ENCODE measurements at places on chromosomes 12 and 14.

DNA sequence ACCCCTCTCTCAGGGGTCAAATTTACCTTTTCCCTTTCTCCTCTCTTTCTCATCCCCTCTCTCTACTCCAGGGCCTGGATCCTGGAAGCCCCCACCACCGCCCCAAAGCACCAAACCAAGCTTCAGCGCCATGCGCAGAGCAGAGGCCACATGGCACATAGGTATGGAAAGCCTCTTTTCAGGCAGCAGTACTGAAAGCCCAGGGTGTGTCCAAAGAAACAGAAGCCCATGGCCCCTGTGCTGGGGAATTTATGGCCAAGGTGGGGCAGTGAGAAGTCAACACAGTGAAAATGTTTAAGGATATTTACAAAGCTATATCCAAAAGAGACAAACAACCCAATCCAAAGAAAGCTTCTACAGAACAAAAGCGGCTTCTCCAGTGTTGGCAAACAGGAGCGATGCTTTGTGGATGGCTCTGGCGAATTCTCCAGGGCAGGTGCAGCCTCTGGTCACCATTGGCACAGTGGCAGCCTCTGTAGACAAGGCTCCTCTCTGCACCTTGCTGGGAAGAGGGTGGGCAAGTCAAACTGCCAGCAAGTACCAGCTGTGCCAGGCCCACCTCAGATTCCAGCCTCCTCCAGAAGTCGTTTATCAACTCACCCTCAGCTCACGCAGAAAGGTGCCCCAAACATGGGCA is 4.7 kb upstream of the CPNE6 start:
- no peak for DNase-seq
- no peaks in the 10 kb centered on the region for H3K4me1 ChIP-seq
- no peaks in the 10 kb centered on the region for H3K36me3 ChIP-seq
- H3K27ac ChIP-seq = no peak overlapping the region

DNA sequence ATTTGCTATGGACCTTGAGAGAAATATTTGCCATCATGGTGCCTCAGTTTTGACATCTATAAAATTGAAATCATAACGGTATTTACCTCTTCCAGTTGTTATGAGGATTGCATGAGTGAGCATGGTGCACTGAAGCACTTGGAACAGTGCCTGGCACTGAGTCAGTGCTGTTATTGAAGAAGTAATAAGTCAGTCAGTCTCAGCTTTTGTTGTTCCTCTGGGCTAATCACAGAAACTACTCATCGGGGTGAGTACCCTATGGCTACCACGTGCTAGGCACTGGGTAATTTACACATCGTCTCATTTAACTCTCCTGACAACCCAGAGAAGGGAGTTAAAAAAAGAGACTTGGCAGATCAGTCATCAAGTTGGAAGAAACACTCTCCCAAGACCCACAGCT is 159.5 kb upstream of the NRXN3 start:
- no peak for DNase-seq
- H3K4me1 ChIP-seq = no peaks in the 10 kb centered on the region
- H3K27ac ChIP-seq = no peak overlapping the region
- H3K27me3 ChIP-seq = no peaks in the 10 kb centered on the region
- no peak overlapping the region for H3K4me3 ChIP-seq

- H3K4me1 ChIP-seq = no peaks in the 10 kb centered on the region
- no peak overlapping the region for H3K4me3 ChIP-seq
- peak; percentile 45 for DNase-seq
- H3K27ac ChIP-seq = no peak overlapping the region
Observed at GRCh38 chr14:50954811-50955372, 10.6 kb upstream of the PYGL start.

GRCh38 chr14:59424341-59425071 is 40.7 kb downstream of the GPR135 start:
- no peak overlapping the region for H3K4me3 ChIP-seq
- H3K36me3 ChIP-seq = no peaks in the 10 kb centered on the region
- no peaks in the 10 kb centered on the region for H3K4me1 ChIP-seq
- no peaks in the 10 kb centered on the region for H3K27me3 ChIP-seq
- H3K27ac ChIP-seq = no peak overlapping the region

DNA sequence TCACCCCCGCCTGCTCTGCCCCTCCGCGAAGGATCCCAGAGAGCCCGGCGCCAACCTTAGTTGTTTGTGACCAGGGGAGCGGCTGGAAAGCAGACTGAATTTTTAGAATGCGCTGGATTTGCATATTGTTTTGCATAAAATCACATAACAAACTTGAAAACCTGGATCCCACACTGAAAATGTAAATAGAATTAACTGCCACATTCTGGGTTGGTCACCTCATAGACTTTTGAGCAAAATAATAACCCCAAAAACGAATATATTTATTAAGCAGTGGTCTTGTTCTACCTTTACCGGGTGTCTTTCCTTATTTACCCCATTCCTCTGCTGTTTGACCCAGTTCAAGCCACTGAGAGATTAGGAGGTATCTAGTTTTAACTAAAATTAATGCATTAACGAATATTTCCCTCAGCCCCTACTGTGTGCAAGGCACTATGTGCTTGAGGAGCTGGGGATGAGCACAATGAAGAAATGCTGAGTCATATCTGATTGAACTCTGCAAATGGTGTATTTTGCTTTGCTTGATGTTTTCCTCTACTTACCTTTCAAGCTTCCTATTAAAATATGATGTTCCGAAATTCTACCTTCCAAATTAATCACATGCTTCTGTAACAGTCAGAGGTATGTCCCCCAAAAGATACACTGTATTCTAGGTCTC is 438 bp upstream of the EGLN3 start:
- H3K27me3 ChIP-seq = peaks cover 13% of the 10 kb centered on the region
- no peak for DNase-seq
- no peaks in the 10 kb centered on the region for H3K4me1 ChIP-seq
- H3K27ac ChIP-seq = no peak overlapping the region

GRCh38 chr12:2020511-2020910 is 16.3 kb upstream of the DCP1B start:
- no peak for DNase-seq
- H3K4me3 ChIP-seq = no peak overlapping the region
- H3K27me3 ChIP-seq = no peaks in the 10 kb centered on the region
- no peaks in the 10 kb centered on the region for H3K4me1 ChIP-seq
- H3K36me3 ChIP-seq = no peaks in the 10 kb centered on the region
- H3K27ac ChIP-seq = no peak overlapping the region

- no peak overlapping the region for H3K4me3 ChIP-seq
- H3K27me3 ChIP-seq = no peaks in the 10 kb centered on the region
Observed at GRCh38 chr12:95054206-95054605, 19.2 kb downstream of the NR2C1 start.

DNA sequence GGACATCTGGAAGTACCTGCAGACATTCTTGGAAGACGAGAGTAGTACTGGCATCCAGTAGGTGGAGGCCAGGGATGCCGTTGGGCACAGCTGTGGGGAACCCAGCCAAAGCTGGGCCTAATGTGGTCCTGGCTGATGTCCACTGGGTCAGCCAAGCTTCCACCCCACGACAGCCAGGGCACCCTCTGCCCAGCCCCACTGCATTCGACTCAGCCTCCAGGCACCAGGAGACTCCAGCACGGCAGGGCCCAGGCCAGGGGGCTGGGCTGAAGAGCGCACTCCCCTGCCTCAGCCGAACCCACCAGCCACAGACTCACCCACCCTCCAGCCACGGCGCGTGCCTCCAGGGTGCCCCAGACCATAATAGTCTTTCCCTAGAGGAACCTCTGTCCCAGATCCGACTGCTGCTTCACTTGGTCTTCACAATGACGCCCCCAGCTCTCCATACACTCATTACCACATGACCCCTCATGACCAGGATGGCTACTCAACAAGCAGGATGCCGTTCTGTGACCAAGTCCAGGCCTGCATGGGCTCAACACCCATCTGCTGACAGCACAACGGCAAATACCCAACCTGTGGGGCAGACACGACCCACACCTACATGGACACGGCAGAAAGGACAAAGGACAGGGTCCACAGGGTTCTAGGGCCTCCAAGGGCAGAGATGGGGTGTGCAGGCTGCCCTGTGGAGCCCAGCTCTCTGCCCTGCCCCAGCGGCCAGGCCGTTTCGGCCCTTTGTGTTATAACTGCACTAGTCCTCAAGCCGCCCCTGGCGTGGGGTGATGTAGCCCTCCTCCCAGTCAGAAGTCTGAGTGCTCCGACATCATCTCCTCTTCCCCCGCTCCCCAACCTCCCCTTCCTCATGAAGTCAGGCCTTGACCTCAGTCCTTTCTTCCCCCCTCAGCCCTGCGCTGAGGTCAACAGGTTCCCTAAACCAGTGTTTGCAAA is 22.8 kb downstream of the ITPK1 start:
- no peak overlapping the region for H3K4me3 ChIP-seq
- DNase-seq = no peak
- no peaks in the 10 kb centered on the region for H3K36me3 ChIP-seq

DNA sequence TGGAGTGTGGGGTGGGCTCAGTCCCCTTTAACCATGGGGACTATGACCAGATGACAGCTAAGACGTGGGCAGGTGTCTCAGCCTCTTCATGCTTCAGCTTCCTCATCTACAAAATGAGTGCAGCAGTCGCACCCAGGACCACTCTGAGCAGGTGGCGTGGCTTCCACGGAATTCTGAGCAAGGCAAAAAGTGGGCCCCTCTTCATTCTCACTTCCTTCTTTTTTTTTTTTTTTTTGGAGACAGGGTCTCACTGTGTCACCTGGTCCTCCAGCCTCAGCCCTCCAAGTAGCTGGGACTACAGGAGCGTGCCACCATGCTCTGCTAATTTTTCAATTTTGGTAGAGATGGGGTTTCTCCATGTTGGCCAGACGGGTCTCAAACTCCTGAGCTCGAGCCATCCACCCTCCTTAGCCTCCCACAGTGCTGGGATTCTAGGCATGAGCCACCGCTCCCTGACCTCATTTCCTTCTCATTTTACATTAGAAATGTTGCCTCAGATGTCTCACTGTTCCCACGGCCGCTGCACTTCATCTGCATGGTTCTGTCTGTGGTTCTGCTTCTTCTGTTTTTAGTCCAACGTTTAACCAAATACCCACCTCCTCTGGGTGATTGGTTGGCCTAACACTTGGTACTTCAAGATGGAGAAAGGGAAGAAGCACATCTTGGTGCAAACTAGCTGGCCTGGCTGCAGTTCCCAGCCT is 41.3 kb upstream of the BCL7A start:
- H3K27me3 ChIP-seq = no peaks in the 10 kb centered on the region
- no peak overlapping the region for H3K27ac ChIP-seq
- H3K4me1 ChIP-seq = no peaks in the 10 kb centered on the region
- H3K36me3 ChIP-seq = no peaks in the 10 kb centered on the region

- H3K4me3 ChIP-seq = no peak overlapping the region
- H3K27me3 ChIP-seq = no peaks in the 10 kb centered on the region
- no peak for DNase-seq
- H3K4me1 ChIP-seq = no peaks in the 10 kb centered on the region
- no peak overlapping the region for H3K27ac ChIP-seq
Observed at GRCh38 chr12:132314035-132314434, 15.4 kb downstream of the GALNT9 start.

GRCh38 chr14:56555921-56556570 is 23.6 kb upstream of the TMEM260 start:
- peak; percentile 24 for DNase-seq
- no peak overlapping the region for H3K4me3 ChIP-seq
- no peaks in the 10 kb centered on the region for H3K36me3 ChIP-seq

DNA sequence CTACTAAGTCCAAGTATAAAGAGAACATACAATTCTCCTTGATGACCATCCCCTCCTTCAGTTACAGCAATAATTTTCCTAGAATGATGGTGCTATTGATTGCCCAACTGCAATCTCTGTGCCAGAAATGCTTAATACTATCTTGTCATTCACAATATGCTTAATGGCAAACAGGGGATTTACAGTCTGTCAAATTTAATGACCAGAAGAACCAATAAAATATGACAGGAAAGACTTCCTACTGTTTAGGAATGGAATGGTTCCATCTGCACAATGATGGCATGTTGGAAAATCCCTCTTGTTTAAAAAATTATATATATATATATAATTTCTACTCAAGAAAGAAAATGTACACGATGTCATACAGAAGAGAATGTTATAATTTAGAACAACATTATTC is 623.2 kb downstream of the CCER1 start:
- H3K4me3 ChIP-seq = no peak overlapping the region
- no peaks in the 10 kb centered on the region for H3K4me1 ChIP-seq
- no peaks in the 10 kb centered on the region for H3K36me3 ChIP-seq
- no peak overlapping the region for H3K27ac ChIP-seq
- H3K27me3 ChIP-seq = no peaks in the 10 kb centered on the region
- no peak for DNase-seq

GRCh38 chr12:131927110-131928079 is 1.7 kb upstream of the PUS1 start:
- H3K36me3 ChIP-seq = peaks cover 7% of the 10 kb centered on the region
- no peak for DNase-seq
- H3K27ac ChIP-seq = peak overlapping the region; percentile 82

DNA sequence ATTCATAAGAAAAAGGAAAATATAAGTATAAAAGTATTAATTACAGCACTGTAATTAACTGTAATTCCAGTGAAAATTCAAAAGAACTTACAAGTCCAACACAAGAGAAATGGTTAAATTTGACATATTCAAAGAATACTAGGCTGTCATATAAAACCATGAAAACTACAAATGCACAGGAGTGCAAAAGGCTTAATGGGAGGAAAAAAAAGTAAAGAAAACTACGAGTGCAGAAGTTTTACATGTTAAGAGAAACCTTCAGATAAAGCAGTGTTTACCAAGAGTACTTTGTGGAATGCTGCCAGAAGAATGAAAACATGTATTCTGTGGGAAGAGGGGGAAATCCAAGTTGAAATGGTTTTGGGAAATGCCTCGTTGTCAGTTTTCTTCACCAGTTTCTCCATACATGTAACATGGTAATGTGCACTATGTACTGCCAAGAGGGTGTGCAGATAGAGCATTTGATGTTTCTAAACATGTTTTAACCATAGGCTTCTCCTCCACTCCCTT is 9.1 kb downstream of the HEATR5A start:
- H3K36me3 ChIP-seq = no peaks in the 10 kb centered on the region
- no peaks in the 10 kb centered on the region for H3K27me3 ChIP-seq
- no peak overlapping the region for H3K27ac ChIP-seq
- no peak overlapping the region for H3K4me3 ChIP-seq

GRCh38 chr14:77238996-77239395 is 32.0 kb downstream of the NGB start:
- DNase-seq = no peak
- H3K4me1 ChIP-seq = no peaks in the 10 kb centered on the region
- no peaks in the 10 kb centered on the region for H3K36me3 ChIP-seq
- H3K27ac ChIP-seq = no peak overlapping the region

- H3K27ac ChIP-seq = no peak overlapping the region
- no peaks in the 10 kb centered on the region for H3K4me1 ChIP-seq
- H3K4me3 ChIP-seq = no peak overlapping the region
- H3K27me3 ChIP-seq = no peaks in the 10 kb centered on the region
- DNase-seq = no peak
- no peaks in the 10 kb centered on the region for H3K36me3 ChIP-seq
Observed at GRCh38 chr12:5377997-5378592, 53.8 kb upstream of the NTF3 start.

DNA sequence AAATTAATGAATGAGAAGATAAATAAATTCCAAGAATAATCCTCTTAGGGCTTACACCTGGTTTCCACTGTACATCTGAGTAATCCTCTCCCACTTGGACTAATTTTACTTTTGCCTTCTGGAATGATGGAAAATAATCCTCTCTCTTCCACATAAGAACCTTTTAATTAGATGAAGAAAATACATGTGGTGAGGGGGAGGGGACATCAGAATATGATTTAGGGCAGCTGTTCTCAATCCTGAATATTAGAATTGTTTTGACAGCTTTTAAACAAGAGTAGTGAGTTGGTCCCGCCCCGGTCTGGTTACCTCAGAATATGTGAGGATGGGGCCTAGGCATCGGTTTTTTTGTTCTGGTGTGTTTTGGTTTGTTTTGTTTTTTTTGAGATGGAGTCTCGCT is 51.5 kb downstream of the HECTD4 start:
- no peak for DNase-seq
- no peaks in the 10 kb centered on the region for H3K4me1 ChIP-seq
- no peaks in the 10 kb centered on the region for H3K27me3 ChIP-seq
- H3K36me3 ChIP-seq = no peaks in the 10 kb centered on the region
- no peak overlapping the region for H3K27ac ChIP-seq
